Calu3 (cell line): ENCODE measurements at places on chromosomes 16 and 17. TPM values are rescaled to one million over a fixed set of nuclear protein-coding genes. Genes with fewer than 3 reads are reported as not detected.

GRCh38 chr17:31579265-31579664, 187.8 kb downstream of the RAB11FIP4 start:
- peaks cover 21% of the 10 kb centered on the region for H3K36me3 ChIP-seq
- no peaks in the 10 kb centered on the region for H3K27me3 ChIP-seq
- peaks cover 53% of the 10 kb centered on the region for H3K4me1 ChIP-seq

DNA sequence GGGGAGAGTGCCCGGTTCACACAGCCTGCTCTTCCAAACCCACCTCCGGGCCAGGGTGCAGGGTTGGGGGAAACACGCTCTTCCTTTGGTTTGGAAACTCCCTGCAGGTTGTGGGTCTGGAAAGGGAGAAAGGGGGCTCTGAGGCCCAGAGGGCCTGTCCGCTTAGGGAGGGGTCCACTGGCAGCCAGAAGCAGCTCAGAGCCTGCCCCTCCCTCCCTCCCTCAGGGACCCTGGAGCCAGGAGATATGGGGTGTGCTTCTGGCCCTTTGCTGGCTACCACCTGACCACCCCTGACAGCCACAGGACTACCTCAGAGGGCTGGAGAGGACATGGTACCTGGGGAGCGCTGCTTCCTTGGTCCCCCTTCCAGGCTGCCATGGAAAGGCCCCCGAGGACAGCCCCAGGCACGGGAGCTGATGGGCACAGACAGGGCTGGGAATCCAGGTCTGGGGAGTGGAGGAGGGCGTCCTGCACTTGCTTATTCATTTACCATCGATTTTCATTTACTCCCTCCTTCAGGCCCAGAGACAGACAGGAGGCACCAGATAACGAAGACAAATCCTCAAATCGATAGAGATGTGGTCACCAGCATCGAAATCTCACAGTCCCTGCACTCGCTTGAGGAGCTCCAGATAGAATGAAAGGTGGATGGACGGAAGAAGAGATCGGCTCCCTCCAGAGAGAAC, 48.4 kb upstream of the DOC2B start:
- no peaks in the 10 kb centered on the region for H3K27me3 ChIP-seq
- DNase-seq = no peak
- H3K4me3 ChIP-seq = no peak overlapping the region
- no peak overlapping the region for H3K27ac ChIP-seq
- no peaks in the 10 kb centered on the region for H3K4me1 ChIP-seq

GRCh38 chr17:63407741-63408330, 38.3 kb downstream of the CYB561 start:
- DNase-seq = no peak
- H3K36me3 ChIP-seq = no peaks in the 10 kb centered on the region
- H3K4me1 ChIP-seq = no peaks in the 10 kb centered on the region
- no peak overlapping the region for H3K27ac ChIP-seq
- no peaks in the 10 kb centered on the region for H3K27me3 ChIP-seq

GRCh38 chr16:49788572-49788971, 67.3 kb downstream of the ZNF423 start:
- DNase-seq = no peak
- H3K27me3 ChIP-seq = peaks cover 92% of the 10 kb centered on the region
- no peaks in the 10 kb centered on the region for H3K36me3 ChIP-seq
- H3K4me3 ChIP-seq = no peak overlapping the region
- no peaks in the 10 kb centered on the region for H3K4me1 ChIP-seq
- no peak overlapping the region for H3K27ac ChIP-seq

GRCh38 chr16:64983963-64984362, 137.9 kb downstream of the CDH11 start:
- no peak overlapping the region for H3K4me3 ChIP-seq
- H3K27ac ChIP-seq = no peak overlapping the region
- H3K4me1 ChIP-seq = no peaks in the 10 kb centered on the region
- DNase-seq = no peak
- H3K27me3 ChIP-seq = no peaks in the 10 kb centered on the region

- H3K27ac ChIP-seq = no peak overlapping the region
- H3K36me3 ChIP-seq = peaks cover 70% of the 10 kb centered on the region
- no peaks in the 10 kb centered on the region for H3K27me3 ChIP-seq
- peaks cover 20% of the 10 kb centered on the region for H3K4me1 ChIP-seq
These were observed 13.9 kb downstream of the MPRIP start for GRCh38 chr17:17056156-17056539.

DNA sequence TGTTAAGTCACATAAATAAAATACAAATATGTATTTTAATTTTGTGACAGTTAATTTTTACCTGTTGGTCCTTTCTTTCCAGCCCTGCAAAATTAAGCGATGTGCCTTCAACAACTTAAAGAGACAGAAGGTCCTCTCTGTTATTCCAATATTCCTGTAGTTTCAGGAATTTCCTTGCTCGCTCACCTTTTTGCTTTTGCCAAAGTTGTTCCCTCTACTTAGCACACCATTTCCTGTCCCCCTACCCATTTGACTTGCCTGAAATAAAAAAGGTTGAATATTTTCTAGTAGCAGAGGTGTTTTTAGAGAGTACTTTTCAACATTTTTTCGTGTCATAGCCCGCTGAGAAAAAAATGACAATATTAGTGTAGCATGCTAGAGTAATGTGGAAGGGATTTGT, 556 bp upstream of the MYH2 start:
- H3K4me3 ChIP-seq = no peak overlapping the region
- H3K27ac ChIP-seq = no peak overlapping the region
- H3K27me3 ChIP-seq = no peaks in the 10 kb centered on the region
- no peaks in the 10 kb centered on the region for H3K36me3 ChIP-seq
- H3K4me1 ChIP-seq = no peaks in the 10 kb centered on the region
- DNase-seq = no peak

DNA sequence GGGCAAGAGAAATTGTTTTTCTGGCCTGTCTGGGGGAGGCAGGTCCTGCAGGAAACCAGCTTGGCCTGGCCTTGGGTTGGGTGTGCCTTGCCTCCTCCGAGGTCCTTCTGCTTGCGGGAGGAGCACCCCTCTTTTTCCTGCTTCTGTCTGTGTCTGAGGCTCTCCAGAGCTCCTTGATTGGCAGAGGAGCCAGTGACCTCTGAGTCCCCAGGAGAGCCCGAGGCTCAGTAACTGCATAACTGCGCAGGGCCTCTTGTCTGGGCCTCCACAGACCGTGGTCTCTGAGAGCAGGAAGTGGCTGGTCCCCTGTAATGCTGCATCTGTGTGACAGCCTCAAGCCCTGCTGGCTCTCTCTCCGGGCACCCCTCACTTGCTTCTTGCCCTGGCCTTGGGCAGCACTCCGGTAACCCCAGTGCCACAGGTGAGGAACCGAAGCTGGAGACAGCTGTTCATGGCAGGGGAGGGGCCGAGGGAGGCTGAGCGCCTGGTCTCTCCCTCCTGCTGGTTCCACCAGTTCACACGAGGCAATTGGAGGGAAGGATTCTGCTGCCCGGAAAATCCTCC, 1.6 kb downstream of the CAPN15 start:
- no peaks in the 10 kb centered on the region for H3K27me3 ChIP-seq
- H3K4me1 ChIP-seq = peaks cover 39% of the 10 kb centered on the region

The OTOA gene
- 0.40 TPM in 1 of 2 replicates, not detected in the other for total RNA-seq

The SULT1A2 gene
- total RNA-seq = 1.9 and 2.5 TPM in 2 replicates

The VAT1L gene
- total RNA-seq = not detected in 2 replicates

The MYH8 gene
- total RNA-seq = not detected in 2 replicates
